ENCODE measurements at places on chromosomes 5 and 9. TPM values are rescaled to one million over a fixed set of nuclear protein-coding genes. Genes with fewer than 3 reads are reported as not detected.

DNA sequence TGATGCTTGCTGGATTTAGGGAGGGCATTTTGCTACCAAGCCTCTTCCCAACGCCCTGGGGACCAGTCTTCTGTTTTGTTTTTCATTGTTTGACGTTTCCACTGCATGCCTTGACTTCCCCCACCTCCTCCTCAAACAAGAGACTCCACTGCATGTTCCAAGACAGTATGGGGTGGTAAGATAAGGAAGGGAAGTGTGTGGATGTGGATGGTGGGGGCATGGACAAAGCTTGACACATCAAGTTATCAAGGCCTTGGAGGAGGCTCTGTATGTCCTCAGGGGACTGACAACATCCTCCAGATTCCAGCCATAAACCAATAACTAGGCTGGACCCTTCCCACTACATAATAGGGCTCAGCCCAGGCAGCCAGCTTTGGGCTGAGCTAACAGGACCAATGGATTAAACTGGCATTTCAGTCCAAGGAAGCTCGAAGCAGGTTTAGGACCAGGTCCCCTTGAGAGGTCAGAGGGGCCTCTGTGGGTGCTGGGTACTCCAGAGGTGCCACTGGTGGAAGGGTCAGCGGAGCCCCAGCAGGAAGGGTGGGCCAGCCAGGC, 23.0 kb downstream of the PCDHGC5 start:
- DNase-seq, result no peak

GRCh38 chr5:138920181-138920580, 45.0 kb upstream of the LRRTM2 start:
- DNase-seq, result no peak

DNA sequence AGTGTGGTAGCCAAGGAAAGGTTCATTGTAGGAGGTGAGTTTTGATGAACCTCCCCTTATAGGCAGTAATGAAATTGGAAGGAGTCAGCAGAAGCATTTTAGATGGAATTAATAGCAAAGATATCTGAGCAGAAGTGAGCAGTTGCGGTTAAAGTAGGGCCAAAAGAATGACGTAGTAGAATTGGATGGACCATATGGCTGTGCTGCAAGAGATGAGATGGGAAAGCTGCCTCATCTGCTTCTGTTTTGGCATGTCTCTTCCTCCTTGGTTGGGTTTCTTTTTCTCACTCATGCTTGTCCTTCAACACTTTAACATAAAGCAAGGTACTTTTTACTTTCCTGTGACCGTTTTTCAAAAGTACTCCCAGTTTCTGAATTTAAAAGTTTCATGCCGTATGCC, 55.8 kb downstream of the AQP7 start:
- no peak for DNase-seq

Gene SIMC1
- total RNA-seq, result 19.2 TPM

GRCh38 chr5:135241536-135241935, 157.5 kb downstream of the MACROH2A1 start:
- DNase-seq, result no peak

DNA sequence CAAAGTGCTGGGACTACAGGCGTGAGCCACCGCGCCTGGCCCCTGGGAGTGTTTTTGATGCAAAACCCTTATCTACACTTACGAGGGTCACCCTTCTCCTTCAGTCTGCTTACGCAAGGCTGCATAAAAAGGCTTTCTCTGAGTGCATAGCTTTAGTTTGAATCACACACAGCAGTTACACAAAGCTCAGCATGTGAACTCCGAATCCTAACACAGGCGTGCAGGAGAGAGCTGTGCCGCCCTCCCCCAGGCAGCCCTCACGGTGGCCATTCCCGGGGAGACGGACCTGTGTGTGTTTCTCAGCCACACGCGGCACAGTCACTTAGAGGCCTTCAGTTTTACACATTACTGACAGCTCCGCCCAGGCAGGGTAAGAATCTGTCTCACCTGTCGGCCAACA, 26.7 kb downstream of the EXD3 start:
- no peak for DNase-seq

Gene ZNF300
- 0.86 TPM for total RNA-seq

- DNase-seq, result no peak
These were observed 32.6 kb upstream of the NPR3 start for GRCh38 chr5:32678472-32678871.

Gene PCYOX1L
- total RNA-seq, result 40.2 TPM

DNA sequence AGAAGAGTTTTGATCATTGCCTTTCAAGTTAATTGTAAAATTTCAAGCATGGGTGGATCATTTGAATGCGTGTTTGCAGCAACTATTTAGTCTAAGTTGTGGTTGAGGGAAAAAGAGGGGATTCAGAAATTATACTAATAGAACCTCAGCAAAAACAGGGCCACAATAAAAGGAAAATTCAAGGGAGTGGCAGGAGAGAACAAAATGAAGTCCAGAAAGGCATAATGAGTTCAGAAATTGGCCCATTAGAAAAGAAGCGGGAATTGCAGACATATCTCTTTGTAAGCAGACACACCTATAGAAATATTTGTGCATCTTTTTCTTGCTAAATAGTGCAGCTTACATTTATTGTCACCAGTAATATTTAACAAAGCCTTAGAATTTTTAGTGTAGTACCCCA, 960.0 kb downstream of the CDH12 start:
- DNase-seq, result no peak

DNA sequence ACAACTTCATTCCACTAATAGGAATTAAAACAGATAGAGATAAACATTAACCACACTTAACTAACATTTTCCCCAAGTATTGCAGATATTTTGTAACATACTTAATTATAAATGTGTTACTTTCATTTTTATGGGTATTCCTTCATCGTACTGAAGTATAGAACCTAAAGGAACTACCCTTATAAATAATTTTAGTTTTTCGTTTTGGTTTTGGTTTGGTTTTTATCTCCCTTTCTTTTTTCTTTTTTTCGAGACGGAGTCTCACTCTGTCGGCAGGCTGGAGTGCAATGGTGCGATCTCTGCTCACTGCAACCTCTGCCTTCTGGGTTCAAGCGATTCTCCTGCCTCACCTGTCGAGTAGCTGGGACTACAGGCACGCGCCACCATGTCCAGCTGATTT, 60.1 kb upstream of the LMNB1 start:
- no peak for DNase-seq

Gene HRH2
- 8.0 TPM for total RNA-seq

DNA sequence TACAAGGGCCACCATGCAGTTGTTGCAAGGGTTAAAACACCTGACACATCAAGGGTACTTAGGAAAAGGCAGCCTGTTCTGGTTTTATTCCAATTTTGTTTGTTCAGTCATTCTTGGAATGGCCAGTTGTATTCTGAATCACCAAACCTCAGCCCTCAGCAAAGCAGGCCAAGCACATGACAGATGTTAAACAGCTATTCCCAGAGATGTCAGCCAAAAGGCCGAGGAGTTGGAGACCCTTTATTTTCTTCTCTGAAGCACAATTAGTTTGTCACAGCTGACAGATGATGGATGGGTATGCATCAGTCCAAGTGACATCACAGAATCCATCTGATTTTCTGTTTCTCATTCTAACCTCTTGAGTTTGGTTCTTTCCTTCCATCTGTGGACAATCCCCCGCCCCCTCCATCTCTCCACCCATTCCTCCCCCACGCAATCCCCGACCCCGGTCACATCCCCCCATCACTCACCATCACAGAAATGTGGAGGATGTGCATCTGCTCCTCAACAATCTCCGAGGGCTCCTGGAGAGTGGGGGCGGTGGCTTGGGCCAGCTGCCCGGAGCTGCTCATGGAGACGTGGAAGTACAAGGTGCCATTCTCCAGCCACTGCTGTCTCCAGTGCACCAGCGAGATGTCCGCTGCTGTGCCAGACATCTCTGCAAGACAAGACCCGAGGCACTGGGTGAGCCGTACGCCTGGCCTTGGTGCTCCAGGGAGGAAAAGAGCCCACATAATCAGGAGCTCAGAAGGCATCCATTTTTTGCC, 123.8 kb downstream of the ASTN2 start:
- DNase-seq, result no peak

Gene QRFP
- not detected for total RNA-seq

Gene ARAP3
- 20.5 TPM for total RNA-seq

Gene FABP6
- total RNA-seq, result not detected

- DNase-seq, result no peak
These were observed 97.1 kb downstream of the ENC1 start for GRCh38 chr5:74543162-74543995.

Gene CDC20B
- not detected for total RNA-seq

Gene DNAJB5
- 1.7 TPM for total RNA-seq

Data from T-cell (primary cell).